Pancreas (tissue), 10 donors: ENCODE measurements at places on chromosomes 13 and 19. TPM values are rescaled to one million over a fixed set of nuclear protein-coding genes. Genes with fewer than 3 reads are reported as not detected.

Gene GAPDHS
- not detected for total RNA-seq

Gene CILP2
- total RNA-seq = not detected

Gene RNF113B
- total RNA-seq = not detected

Gene ZFP30
- 2.6 TPM for total RNA-seq

Gene KLK4
- total RNA-seq = not detected

Gene UGGT2
- total RNA-seq = 17.9 TPM

Gene NDFIP2
- 20.5 TPM for total RNA-seq
